ENCODE measurements at places on chromosomes 12 and 14. TPM values are rescaled to one million over a fixed set of nuclear protein-coding genes. Genes with fewer than 3 reads are reported as not detected.

DNA sequence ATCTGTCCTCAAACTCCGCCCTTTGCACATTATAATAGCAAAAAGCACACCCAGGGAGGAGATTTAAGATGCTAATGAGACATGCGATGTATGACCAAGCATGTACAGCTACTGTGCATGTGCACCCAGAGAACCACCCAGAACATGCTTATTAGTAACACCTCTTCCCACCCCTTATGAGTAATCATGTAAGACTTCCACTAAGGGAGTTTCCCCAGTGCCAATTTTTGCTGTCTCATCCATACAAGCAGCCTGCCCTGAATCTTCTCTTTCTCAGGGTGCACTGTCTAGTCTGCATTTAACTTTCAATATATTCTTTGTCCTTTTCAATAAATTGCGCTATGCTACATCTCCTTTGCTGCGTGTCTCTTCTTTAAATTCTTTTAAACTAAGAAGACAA, 830.0 kb upstream of the NOVA1 start:
- no peak for DNase-seq

- DNase-seq, result no peak
These were observed 93.2 kb upstream of the PARP11 start for GRCh38 chr12:3966376-3966775.

DNA sequence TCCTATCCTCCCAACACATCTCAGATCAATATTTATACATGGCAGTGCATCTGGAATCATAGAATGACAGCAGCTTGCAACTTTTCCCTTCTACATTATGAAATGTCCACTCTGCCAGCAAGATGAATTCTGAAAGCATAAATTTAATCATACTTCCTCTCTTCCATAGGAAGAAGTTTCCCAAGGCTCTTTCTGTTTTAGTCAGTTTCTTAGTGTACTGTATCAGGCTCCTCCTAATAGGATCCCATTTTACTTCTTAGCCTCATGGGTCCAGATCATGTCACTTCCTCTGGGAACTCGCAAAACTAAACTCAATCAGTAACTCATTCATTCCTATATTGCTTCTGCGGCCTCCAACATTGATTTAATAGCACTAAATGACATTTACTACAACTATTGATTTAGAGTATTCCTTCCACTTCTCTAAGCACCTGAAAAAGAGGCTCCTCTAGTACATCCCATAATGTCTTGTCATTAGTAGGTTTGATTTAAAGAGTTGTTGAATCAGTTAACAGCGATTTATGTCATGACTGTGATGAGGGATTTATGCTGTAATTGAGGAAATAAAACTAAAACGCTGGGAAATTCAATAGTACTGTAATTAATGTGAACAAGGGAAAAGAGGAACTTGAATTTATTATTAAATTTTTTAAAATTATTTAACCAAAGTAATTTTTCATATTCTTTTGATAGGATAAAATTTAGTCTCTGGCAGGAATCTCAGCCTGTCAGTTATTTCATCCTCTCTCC, 4.0 kb downstream of the CLEC1A start:
- DNase-seq, result no peak

DNA sequence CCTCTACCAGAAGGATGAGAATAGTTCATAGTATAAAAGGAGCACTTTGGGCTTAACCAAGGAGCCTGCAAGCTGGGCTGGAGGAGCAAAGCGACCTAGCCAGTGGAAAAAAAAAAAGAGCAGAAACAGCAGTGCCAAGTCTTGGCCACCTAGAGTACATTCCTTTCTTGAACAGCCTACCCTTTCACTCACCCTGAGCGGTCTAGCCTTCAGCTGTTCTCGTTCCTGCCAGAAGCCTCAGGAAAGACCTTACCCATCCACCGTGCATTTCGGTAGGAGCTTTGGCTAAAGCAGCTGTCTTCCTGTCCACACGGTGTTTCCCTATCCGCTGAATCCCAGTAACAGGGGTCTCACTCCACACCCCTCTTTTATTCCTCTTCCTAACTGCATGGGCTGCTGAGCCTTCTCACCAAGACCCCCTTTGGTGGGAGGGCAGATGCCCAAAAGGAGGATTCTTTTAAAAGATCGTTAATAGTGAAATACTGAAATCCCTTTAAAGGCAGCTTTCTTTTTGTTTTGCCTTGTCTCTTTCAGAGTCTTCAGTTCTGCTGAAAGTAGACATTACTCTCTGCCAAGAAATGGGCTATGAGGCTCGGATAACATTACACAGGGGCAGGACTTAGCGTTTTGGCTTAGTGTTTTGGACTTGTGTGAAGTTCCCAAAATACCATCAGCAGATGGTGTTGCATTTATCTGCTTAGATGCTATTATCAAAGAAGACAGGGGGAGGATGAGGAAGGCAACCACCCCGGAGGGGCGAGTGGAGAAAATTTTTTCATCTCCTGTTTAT, 88.5 kb upstream of the METAP2 start:
- DNase-seq, result peak; percentile 51

DNA sequence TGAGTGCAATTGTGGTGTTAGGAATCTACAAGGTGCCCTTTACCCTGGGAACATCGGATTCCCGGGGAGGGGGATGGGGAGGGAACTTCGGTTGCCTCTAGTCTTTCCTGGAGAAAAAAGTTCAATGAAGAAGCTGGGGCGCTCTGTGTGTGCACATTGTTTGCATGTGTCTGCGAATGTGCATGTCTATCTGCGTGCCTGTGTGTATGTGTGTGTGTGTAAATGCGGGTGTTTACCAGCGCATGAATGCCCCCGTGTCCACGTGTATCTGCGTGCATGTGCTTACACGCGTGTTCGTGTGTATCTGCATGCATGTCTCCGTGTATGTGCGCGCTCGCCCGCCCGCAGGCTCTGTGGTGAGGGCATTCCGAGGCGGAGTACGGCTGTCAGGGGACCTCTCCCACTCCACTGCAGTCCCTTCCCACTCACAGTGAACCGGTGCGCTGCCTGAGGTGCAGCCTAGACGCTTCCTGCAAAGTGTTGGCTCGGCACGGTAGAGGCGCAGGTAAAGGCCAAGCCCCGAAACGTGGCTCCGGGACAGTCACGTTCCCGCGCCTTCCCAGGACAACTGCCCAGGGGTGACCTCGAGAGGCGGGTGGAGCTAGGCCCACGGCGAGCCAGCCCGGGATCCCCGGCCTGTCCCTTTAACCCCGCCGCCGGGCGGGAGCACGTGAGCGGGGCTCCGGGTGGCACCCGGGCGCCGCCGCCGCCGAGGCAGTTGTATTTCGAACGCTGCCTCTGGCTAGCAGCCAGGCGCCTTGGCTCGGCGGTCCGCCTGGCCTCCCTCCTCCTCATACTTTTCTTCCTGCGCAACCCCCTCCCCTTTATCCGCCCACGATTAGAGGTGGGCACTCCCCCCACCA, 539 bp upstream of the HMGA2 start:
- DNase-seq, result no peak

GRCh38 chr12:119391673-119392072, 57.1 kb downstream of the CCDC60 start:
- DNase-seq, result no peak

DNA sequence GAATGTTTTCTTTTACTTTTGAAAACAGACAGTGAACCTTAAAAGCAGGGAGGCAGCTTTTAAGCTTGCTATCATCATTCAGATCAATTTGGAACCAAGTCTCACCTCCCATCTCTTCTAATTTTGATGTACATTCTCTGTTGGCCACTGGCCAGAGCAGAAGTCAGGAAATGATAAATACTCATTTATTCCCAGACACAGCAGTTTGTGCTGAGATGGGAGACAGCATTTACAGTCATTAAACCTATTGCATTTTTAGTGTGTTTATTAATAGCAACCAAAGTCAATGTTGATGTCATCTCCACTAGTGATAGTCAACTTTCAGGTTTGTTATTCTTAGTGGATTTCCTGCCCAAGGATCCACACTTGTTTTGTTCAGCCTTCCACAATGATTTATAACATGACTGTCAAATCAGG, 320.0 kb upstream of the ATP2B1 start:
- no peak for DNase-seq

DNA sequence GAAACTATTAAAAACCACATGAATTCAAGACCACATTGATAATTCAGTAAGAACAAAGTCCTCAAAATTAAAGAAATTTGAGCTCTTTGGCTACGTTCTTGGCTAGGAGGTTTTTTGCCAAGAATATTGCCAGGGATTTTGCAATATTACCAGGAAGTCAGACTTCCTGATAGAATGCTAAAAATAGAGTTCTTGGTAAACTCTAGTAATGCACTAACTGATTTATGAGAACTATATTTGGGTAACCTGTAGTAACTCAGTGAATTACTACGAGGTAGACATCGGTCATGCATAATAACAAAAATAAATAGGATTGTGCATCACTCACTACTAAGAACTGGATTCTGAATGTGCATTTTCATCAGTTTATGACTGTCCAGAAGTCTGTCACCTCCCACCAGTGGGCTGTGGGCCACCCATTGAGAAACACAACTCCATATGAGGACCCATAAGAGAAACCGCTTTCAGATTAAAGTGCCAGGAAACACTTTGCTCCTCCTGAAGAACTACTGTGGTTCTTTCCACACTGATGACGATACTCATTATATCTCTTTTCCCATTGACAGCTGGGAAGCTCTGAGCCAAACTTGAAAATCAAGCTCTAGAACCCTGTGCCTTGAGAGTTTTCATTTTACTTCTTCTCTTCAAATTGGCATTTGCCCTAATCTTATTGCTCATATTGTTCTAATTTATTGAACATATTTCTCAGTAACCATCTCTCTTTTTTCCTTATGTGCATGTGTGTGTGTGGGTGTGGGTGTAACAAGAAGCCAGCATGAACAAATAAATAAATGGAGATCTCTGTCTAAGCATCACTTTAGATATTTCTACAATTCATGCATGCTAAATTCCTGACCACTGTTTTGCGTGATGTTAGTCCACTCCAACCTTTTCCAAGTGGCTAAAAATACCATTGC, 116.6 kb downstream of the BCL11B start:
- no peak for DNase-seq

GRCh38 chr12:74619084-74619483, 81.4 kb downstream of the ATXN7L3B start:
- DNase-seq, result no peak

DNA sequence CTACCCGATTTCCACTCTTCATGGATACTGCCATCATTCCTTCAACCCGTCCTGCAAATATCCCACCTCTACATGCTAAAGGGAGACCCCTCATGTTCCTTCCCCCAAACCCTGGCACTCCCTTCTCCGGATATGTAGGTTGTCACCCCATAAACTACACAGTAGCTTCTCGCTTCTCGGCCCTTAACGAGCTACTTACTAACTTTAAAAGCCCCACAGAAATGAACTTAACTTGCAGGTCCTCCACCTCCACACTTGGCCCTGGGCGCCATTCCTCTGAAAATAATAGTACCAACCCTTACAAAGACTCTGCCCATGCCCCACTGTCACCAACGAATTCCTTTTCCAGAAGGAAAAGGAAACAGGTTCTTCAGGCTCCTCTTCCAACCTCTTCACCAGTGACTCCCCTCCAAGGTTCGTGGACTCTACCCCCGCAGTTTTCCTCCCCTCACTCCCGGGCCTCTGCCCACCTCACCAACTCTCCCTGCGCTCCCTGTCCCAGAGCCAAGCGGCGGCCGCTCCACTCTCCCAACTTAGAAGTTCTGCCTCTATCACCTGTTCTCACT, 1.2 kb downstream of the SPPL3 start:
- DNase-seq, result peak; percentile 21

GRCh38 chr12:107921062-107921461, 146.6 kb downstream of the ASCL4 start:
- DNase-seq, result no peak

- no peak for DNase-seq
These were observed 7.6 kb downstream of the KRAS start for GRCh38 chr12:25242981-25243679.

DNA sequence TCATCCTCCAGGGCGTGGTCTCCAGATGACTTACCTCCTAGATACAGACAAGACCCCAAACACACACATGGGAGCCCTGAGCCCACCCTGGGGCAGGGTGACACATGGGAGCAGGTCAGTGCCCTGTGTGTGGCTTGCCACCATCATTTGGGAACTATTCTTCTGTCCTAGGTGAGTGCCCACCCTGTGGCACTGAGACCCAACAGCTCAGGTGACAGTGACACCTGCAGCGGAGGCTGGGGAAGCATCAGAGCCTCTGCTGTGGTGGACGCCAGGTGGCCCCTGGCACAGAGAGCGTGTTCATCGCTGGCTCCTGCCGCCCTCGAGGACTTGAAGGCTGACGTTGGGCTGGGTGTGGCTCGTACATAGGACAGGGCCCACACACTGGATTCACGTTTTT, 23.0 kb downstream of the SFSWAP start:
- DNase-seq, result no peak

DNA sequence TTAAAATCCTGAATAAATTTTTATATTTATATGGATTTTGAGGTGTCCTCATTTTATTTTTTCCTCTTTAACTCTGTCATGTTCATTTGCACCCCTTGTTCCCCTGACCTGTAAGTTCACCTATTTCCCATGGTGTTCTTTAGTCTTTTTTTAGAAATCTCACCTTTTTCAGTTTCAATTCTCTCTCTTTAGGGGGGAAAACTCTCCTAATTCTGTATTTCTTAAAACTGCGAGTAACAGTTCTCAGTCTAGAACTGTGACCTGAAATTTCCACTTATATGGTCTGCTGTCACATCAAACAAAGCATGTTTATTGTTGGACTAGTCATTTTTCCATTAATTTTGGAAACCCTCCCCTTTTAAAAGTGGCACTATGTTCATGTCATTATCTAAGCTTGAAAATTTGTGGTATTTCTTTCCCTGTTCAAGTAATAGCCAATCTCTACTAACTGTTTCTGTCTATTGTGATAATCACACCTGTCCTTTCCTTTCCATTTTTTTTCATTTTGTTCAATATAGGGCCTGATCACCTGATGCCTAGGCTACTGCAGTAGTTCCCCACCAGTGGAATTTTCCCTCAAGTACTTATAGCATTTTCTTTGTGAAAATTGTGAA, 14.0 kb upstream of the FBXO33 start:
- DNase-seq, result no peak

DNA sequence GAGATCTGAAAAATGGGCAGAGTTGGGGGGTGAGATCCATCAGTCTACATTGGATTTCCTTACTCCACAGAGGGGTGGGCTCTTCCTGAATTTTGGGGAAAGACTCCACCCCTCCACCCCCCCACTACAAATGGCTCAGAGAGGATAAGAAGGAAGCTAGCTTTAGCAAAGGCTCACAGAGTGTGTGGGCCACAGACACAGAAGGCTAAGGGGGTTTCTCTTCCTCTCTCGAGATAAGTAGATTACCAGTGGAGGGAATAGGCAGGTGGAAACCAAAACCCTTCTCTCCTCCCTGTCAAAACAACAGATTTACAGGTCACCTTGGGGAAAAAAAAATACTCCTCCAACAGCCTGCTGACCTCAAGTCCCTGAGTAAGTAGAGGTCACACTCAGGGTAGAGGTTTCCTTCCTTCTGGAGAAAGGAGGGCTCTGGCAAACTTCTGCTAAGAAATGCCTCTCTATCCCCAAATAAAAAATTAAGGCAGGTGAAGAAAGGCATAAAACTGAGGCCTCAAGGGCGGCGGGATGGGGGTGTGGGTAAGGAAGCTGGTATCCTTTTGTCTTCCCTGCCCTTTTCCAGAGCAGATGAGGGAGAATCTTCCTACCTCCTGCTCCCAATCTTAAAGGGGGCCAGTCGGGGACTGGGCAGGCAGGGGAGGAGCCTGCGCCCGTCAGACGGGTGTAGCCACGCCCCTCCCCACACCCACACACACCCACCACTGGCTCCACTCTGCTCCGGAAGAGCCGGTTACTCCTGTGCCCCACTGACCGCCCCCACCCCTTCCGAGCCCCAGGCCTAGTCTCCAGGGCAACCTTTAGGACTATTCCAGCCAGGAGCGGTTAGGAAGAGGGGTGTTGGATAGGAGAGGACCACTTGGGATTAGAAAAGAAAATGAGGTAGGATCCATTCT, 1.9 kb upstream of the BAZ2A start:
- DNase-seq, result peak; percentile 77

TMEM121 gene
- 0.21 TPM for total RNA-seq

NR4A1 gene
- total RNA-seq, result 28.1 TPM

SYT10 gene
- not detected for total RNA-seq

SDS gene
- total RNA-seq, result not detected

EEF1AKMT3 gene
- total RNA-seq, result 6.3 TPM

CINP gene
- 34.9 TPM for total RNA-seq
